Left lung (tissue), 14 donors: ENCODE measurements at places on chromosomes 1 and 21. TPM values are rescaled to one million over a fixed set of nuclear protein-coding genes. Genes with fewer than 3 reads are reported as not detected.

The LYPD8 gene
- total RNA-seq, result not detected

The MROH7 gene
- 0.70 TPM for total RNA-seq

The CATSPERE gene
- total RNA-seq, result 0.96 TPM

The FAM177B gene
- total RNA-seq, result not detected

The NUP210L gene
- total RNA-seq, result 0.26 TPM

The HRNR gene
- total RNA-seq, result not detected

The UBR4 gene
- 130 TPM for total RNA-seq

The SLAMF8 gene
- 15.2 TPM for total RNA-seq

The ECM1 gene
- total RNA-seq, result 21.3 TPM

The CD1D gene
- total RNA-seq, result 1.9 TPM

The SPAG17 gene
- total RNA-seq, result 1.3 TPM

The RIPPLY3 gene
- total RNA-seq, result 0.13 TPM

The CNKSR1 gene
- total RNA-seq, result 32.9 TPM

The TEX38 gene
- total RNA-seq, result not detected

The GBP3 gene
- total RNA-seq, result 32.6 TPM

The VWA1 gene
- 113 TPM for total RNA-seq

DNA sequence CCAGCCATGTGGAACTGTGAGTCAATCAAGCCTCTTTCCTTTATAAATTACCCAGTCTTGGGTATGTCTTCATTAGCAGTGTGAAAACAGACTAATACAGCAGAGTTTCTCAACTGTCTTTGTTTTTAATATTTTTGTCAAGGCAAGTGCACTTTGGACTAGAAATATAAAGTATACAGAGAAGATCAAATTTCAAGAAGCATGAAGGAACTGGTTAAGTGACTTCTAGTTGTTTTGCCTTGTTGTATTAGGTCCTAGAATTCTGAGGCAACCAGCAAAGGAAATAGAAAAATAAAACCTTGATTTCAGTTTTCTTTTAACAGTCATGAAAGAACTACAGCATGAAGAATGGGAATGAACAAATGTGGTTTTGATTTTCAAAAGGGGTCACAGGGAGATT, 131.1 kb upstream of the PTGFR start:
- peak; percentile 9 for DNase-seq

- DNase-seq, result no peak
Observed at GRCh38 chr1:63103682-63104081, 218.7 kb upstream of the FOXD3 start.

DNA sequence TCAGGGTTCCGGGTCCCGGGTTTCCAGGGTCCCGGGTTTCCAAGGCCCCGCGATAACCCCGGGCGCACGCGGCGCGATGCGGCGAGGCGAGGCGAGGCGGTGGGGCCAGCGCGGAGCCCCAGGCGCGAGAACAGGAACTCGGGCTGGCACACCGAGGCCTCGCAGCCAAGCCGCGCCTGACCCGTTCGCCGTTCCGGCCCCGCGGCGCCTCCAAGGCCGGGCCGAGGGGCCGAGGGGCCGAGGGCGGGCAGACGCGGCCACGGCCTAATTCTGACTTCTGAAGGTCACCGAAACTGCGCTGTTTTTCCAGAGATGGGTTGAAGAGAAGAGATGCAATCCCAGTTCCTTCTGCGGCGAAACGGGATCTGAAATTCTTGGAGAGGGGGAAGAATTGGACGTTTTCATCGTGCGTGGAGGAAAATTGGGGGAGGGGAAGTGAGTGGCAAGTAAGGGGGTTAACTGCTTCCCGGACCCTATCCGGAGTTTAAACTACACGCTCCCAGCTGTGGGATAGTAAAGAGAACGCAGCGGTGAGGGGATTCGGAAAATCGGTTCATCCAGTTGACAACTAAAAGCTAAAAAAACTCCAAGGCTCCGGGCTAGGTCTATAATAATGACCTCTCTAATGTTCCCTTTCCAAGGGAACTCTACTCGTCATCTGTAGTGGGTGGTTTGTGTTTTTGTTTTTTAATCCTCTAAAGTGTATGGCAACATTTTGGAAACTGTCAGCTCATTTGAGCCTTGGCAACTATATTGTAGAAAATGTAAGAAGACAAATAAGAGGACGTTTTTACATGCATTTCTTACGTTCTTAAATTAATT, 8.2 kb downstream of the TBX15 start:
- no peak for DNase-seq

- no peak for DNase-seq
Observed at GRCh38 chr1:156069490-156070455, 8.8 kb downstream of the RAB25 start.

DNA sequence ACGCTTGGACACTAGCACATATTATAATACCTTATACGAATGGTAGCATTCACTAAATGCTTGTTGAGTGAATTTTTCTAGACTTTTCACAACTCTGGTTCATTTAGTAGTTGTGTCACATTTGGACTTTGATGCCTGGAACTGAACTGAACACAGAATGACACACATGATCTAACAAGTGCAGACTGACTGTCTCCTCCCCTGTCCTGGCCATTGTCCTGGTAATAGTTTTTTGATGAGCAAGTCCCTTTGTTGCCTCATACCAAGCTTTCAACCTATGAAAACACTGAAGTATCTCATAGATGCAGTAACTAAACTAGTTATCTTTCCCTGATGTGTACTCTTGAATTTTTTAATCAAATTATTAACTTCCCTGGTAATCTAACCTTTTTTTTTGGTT, 66.4 kb downstream of the LRRC8D start:
- DNase-seq, result no peak

DNA sequence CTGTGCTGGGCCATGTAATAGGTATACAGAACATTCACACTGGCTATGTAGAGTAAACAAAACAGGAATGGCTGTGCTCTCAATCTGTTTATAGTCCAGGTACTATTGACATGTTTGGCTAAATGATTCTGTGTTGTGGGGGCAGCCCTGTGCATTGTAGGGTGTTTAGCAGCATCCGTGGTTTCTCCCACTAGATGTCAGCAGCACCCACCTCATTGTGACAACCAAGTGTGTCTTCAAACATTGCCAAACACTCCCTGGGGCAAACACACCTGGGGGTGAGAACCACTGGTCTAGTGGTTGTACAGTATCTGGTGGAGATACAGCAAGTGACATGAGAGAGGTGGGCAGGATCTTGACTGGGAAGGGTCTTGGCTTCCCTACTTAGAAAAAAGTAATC, 80.4 kb upstream of the SPATA6 start:
- DNase-seq, result no peak

- no peak for DNase-seq
Observed at GRCh38 chr21:17519965-17520609, 7.2 kb downstream of the CXADR start.

DNA sequence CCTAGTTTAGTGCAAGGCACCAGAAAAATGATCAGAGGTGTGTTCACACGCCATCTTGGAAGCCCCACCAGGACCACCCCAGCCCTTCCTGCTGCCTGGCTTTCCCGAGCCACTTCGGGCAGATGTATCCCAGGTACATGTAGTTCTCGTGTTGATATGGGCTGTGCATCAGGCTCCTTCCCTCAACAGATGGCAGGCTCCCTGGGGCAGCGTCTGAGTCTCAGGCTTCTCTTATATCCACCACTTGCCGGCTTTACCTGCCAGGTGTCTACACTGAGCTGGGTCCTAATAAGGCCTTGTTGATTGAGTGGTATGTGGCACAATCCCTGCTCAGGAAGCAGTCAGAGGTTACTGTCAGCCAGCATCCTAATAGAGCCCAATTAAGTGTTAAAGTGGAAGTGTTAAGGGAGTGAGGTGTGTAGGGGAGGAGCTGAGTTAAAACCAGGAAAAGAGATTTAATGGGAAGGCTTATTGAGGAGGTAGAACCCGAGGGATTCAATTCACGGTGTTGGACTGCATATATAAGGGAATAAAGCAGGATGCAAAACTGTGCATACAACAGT, 8.5 kb downstream of the GPA33 start:
- DNase-seq, result no peak

DNA sequence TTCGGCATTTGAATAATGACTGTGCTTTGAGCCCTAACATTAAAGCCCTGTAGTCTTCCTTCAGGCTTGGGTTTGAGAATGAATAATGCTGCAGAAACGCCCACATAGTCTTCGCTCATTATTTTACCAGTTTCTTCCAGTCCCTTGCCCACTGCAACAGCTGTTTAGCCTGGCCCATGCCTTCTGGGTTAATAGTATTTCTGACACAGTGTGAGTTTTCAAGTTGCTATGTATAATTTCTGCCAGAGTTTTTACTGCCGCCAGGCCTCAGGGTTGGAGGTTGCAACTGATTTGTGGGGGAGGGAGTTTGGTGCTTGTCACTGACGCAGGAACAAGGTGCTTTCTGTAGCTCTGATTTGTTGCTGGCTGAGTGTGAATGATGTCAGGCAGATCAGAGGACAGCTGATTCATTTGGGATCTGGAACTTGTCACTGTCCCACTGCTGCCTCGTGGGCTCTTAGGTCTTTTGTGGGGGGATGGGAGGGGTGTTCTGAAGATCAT, 109.8 kb downstream of the MAST2 start:
- no peak for DNase-seq

DNA sequence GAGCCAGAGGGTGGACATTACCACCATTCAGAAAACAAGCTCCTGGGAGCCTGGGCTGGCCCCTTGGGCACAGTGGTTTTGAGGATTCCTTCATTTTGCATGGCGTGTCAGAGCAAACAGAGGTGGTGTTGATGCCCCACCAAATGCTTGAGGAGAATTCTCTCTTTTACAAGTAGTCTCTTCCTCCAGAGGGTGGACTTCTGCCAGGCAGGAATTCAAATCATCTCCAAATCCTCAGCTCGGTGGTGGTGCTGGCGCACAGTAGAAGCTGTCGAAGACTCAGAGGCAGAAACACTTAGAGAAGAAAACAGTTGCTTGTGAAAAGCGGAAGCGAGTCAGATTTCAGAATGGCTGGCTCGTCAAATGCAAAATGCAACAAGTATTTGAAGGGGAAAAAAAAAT, 3.4 kb upstream of the CHI3L1 start:
- no peak for DNase-seq

GRCh38 chr1:90201467-90202358, 206.8 kb downstream of the ZNF326 start:
- no peak for DNase-seq

GRCh38 chr1:101463195-101463594, 226.4 kb downstream of the S1PR1 start:
- no peak for DNase-seq

DNA sequence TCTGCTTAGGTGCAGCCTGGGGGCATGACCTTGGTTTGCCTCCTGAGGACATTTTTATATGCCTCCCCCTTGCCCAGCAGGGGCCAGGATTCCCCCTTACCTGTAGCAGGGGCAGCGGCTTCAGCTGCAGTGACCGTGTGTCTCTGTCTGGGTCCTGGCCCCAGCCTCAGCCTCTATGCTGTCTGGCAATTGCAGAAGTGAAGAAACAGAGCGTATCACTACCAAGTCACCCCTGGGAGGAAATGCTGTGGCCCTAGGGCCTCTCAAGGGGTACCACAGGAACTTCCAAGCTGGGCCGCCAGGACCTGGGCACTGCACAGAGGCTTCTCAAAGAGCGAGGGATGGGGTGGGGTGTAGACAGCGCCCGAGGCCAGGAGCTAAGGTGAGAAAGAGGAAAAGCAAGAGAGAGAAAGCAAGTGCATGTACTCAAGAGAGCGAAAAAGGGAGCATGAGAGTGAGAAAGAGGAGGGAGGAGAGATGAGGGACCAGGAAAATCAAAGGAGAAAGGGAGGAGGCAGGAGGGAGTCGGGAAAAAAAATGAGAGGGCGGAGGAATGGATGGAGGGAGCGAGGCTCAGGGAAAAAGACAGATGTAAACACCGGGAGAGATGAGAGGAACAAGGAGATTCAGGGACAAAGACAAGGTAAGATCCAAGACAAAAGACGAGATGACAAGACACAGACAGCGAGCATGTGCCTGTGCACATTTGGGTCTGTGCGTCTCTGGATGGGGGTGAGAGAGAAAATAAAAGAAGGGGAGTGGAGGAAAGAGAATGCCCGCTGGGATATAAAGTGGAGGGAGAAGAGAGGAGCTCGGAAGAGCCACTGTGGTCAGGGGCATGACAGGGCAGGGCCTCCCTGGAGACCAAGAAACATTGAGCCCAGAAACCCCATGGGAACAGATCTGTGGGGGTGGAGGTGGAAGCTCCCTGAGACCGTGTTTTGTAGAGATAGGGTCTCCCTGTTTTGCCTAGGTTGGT, at the start of gene PTAFR:
Gene PTAFR, minus strand, starts transcription at position 199 of the 979 bp plus-strand sequence. CDS start 25,669 bp downstream, outside the sequence.
- peak; percentile 87 for DNase-seq

GRCh38 chr1:45820173-45820572, 16.8 kb downstream of the MAST2 start:
- DNase-seq, result no peak

GRCh38 chr1:20361805-20362381, 71.2 kb downstream of the VWA5B1 start:
- no peak for DNase-seq
